ENCODE measurements at places on chromosomes 2 and 18.
A peak's percentile ranks its signal among the peaks of the same experiment; 100 is the strongest.

DNA sequence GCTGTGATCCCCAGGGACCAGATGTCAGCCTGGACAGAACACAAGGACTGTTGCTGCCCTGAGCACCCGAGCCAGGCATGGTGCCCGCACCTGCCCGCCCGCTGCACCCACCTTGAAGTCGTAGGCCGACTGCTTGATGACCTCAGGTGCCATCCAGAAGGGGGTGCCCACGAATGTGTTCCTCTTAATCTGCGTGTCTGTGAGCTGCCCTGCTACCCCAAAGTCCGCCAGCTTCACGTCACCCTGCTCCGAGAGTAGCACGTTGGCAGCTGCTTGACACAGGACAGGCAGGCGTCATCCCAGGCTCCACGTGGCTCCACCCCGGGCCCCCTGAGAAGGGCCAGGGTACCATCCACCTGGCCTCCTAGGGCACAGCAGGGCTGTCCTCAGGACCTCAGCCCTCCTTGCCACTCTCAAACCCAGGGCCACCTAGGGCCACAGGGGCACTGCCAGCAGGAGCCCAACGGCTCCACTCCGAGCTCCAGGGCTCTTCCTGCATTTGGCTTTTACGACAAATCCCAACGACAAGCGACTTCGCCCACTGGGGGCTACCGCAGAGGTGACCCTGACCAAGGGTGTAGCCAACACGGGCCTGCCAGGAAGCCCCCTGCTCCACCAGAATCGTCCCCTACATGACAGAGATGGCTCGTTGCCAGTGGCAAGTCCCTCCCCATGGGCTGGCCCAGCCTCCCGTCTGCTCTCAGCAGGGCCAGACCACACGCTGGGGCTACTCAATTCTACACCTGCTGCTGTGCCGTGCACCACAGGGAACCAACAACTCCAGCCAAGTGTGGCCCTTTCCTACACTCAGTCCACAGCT lies 9.0 kb downstream of the STK25 start:
- no peaks in the 10 kb centered on the region for H3K4me1 ChIP-seq
- DNase-seq = no peak
- H3K27ac ChIP-seq = no peak overlapping the region
- peaks cover 73% of the 10 kb centered on the region for H3K36me3 ChIP-seq

DNA sequence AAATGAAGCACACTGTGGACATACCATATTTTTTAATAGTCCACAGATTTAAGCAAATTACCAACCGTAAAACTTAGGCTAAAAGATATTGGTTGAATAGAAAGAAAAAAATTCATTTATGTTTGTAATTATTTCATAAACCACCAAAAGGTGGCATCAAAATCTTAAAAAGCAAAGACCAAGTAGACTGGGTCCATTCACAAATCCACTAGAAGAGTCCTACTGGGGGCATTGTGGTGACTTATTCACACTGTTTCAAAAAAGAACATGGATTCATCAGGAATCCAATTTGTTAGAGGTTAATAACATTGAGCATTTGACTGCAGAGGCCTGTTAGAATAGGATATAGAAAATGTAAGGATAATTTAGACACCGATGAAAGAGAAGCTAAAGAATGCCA lies 194.9 kb upstream of the KYNU start:
- H3K4me1 ChIP-seq = no peaks in the 10 kb centered on the region
- no peak overlapping the region for H3K27ac ChIP-seq
- no peaks in the 10 kb centered on the region for H3K27me3 ChIP-seq
- no peaks in the 10 kb centered on the region for H3K36me3 ChIP-seq
- no peak overlapping the region for H3K4me3 ChIP-seq
- DNase-seq = no peak

DNA sequence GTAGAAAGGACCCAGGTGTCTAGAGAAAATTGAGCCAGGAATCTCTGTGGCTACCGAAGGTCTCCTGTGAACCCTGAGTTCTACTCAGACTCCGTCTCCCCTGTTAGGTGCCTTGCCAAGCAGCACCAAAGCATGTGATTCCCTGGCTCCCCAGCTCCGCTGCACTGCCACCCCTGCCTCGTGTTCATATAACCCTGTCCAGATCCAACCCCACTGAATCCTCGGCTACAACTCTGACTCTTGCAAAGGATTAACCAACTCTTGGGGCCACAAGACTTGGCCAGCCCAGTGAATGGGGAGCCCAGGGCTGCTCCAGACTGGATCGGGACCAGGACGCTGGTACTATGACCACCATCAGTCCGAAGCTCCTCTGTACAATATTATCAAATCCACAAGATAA lies 37.3 kb upstream of the ACAA2 start:
- H3K27ac ChIP-seq = no peak overlapping the region
- no peak for DNase-seq
- H3K27me3 ChIP-seq = peaks cover 5% of the 10 kb centered on the region
- H3K4me3 ChIP-seq = no peak overlapping the region
- H3K36me3 ChIP-seq = no peaks in the 10 kb centered on the region

GRCh38 chr2:974502-974901 lies 23.9 kb downstream of the SNTG2 start:
- H3K4me1 ChIP-seq = peaks cover 10% of the 10 kb centered on the region
- H3K4me3 ChIP-seq = no peak overlapping the region
- peak overlapping the region; percentile 33 for H3K27ac ChIP-seq
- no peaks in the 10 kb centered on the region for H3K36me3 ChIP-seq
- no peaks in the 10 kb centered on the region for H3K27me3 ChIP-seq
- DNase-seq = no peak

GRCh38 chr18:75592527-75592926 lies 165.0 kb upstream of the SMIM21 start:
- H3K27me3 ChIP-seq = no peaks in the 10 kb centered on the region
- no peaks in the 10 kb centered on the region for H3K4me1 ChIP-seq
- no peak overlapping the region for H3K4me3 ChIP-seq
- H3K36me3 ChIP-seq = no peaks in the 10 kb centered on the region
- H3K27ac ChIP-seq = no peak overlapping the region

DNA sequence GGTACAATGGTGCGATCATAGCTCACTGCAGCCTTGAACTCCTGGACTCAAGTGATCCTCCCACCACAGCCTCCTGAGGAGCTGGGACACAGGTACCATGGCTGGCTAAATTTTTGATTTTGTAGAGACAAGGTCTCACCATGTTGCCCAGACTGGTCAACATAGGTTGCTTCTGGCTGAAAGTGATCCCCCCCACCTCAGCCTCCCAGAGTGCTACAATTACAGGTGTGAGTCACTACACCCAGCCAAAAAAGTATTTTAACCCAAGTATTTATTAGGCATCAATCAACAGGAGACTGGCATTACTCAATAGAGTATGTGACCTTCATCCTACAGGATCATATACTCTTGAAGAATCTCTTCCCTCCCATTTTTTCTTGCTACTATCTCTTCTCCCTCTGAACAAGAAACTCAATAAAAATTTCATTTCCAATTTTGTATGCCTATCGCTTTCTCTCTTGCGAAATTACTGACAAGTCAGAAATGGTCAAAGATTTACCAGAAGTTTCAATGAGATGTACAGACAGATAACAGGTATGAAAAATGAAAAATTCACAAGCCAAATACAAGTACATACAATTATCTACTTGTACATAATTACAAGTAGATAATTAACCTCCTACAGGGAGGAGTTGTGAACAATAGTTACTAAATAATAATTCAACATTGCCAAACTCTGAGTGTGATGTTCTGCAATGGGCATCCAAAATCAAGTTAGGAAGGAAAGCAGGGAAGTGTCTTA lies 34.9 kb upstream of the CCNT2 start:
- no peaks in the 10 kb centered on the region for H3K36me3 ChIP-seq
- no peaks in the 10 kb centered on the region for H3K4me1 ChIP-seq
- H3K27me3 ChIP-seq = no peaks in the 10 kb centered on the region
- DNase-seq = no peak
- no peak overlapping the region for H3K4me3 ChIP-seq

- H3K27ac ChIP-seq = peak overlapping the region; percentile 95
- DNase-seq = no peak
Observed at GRCh38 chr2:95018861-95019550, 6.5 kb upstream of the MAL start.

DNA sequence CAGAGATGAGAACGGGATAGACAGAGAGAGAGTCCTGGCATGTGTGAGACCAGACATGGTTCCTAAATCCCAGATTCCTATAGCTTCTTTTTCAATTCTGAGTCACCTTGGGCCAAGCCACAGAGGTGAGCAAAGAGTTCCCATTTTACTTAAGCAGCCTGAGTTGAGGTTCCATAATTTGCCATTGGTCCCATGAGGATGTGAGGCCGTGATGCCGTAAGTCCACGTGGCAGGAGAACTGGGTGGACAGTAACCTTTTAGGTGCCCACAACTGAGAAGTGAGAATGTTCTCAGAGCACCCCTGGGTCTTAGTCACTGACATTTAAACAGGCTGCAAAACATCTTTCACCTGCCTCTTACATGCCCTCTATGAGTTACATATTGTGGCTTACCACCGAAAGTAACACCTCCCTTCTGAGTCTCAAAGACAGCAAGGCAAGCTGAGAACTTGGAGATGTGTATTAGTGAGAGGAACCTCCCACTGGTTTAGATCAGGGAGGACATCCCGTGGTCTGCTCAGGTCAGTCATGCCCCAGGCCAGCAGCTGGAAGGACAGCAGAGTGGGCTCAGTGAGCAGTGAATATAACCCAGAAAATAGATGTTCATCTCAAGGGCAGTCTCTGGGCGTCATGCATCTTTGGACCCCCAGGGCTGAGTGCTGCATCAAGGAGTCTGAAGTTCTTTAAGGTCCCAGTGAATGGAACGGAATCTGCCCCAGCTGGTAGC lies 127.9 kb upstream of the LGALSL start:
- H3K27me3 ChIP-seq = no peaks in the 10 kb centered on the region
- no peak overlapping the region for H3K4me3 ChIP-seq
- peaks cover 37% of the 10 kb centered on the region for H3K4me1 ChIP-seq
- DNase-seq = peak; percentile 77
- no peaks in the 10 kb centered on the region for H3K36me3 ChIP-seq
- H3K27ac ChIP-seq = peak overlapping the region; percentile 74

GRCh38 chr2:149473521-149473920 lies 114.1 kb downstream of the MMADHC start:
- H3K36me3 ChIP-seq = no peaks in the 10 kb centered on the region
- H3K27me3 ChIP-seq = no peaks in the 10 kb centered on the region
- no peak overlapping the region for H3K4me3 ChIP-seq
- DNase-seq = no peak
- no peak overlapping the region for H3K27ac ChIP-seq
